ENCODE measurements at places on chromosomes 5 and 9.

GRCh38 chr5:172096207-172096940 lies 89.9 kb upstream of the FBXW11 start:
- DNase-seq = no peak

DNA sequence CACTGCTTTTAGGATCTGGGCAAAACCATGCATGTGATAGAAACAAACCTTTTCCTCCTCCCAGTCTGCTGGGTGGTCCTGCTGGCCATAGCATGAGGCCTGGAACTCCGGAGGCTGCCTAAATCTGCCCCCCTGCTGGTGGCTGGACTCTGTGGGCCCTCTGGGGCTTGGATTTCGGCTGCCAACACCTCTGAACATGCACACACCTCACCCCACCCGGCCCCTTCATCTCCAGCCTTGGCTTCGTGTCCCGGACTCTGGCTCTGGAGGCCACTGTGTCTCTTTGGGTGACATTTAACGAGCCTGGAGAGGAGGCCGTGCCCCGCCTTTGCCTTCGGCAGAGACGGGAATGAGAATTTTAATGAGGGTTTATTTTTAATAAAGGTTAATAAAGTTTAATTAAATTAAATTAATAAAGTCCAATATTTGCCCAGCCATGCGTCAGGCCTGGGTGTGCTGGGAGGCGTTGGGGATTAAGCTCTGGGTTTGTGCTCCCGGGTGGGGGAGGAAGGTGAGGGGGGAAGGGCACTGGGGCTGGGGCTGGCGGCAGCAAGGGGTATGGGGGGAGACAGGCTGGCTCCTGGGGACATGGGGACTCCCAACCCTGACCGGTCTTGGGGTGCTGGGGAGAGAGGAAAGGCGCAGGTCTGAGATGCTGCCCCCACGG lies 251.8 kb downstream of the PBX3 start:
- DNase-seq = no peak

GRCh38 chr9:16282216-16282615 lies 588.3 kb downstream of the BNC2 start:
- no peak for DNase-seq

GRCh38 chr5:159332800-159333544 lies 2.7 kb upstream of the IL12B start:
- DNase-seq = no peak

GRCh38 chr5:135695656-135696313 lies 117.0 kb upstream of the CXCL14 start:
- no peak for DNase-seq

GRCh38 chr9:123775289-123776284 lies 154.3 kb downstream of the DENND1A start:
- DNase-seq = no peak

DNA sequence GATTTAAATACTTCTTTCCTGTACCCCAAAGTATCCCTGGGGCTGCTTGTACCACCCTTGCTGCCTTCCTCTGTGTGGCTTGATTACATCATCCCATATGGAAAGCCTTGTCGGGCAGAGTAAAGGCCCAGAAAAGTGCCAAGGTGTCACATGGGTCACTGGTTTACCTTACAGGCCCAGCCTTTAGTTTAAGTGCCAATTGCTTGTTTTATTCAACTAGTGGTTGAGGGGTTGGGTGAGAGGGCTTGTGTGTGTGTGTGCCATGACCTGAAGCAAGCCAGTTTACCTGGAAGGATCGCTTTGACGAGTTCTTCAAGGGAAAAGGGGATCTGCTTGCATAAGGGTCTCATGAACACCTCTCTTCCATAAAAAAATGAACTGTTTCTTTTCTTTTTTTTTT lies 7.8 kb upstream of the HSPA9 start:
- DNase-seq = no peak

GRCh38 chr9:100150214-100150613 lies 51.2 kb downstream of the INVS start:
- no peak for DNase-seq

- no peak for DNase-seq
Measured at GRCh38 chr5:66848749-66849641, 252.8 kb downstream of the MAST4 start.

DNA sequence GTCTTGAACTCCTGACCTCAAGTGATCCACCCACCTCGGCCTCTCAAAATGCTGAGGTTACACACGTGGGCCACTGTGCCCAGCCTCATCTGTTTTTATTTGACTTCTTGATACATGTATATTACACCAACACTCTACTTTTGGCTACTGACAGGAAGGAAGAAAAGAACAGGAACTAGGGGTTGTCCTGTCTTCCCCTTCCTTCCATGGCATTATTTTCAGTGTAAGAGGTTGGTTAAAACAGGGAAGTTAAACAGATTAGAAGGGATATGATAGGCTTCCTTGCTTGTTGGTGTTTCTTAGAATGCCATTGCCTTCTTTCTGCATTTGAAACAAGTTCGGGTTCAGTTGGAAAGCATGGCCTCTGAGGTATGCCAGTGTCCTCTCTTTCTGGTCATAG lies 312.8 kb downstream of the NDUFS4 start:
- no peak for DNase-seq

DNA sequence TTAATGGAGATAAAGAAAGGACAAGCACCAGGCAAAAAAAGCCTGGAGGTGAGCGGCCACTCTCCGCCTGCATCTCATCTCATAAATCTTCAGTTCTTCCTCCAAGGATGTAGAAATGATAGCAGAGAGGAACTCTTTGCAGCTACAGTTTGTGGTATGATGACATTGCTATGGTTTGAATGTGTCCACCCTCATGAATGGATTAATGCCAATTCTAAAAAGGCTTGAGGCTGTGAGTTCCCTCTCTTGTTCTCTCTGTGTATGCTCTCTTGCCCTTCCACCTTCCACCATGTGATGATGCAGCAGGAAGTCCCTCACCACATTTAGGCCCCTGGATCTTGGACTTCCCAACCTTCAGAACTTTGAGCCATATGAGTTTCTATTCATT lies 126.4 kb downstream of the SPOCK1 start:
- DNase-seq = no peak

GRCh38 chr5:138989720-138990119 lies 114.6 kb upstream of the LRRTM2 start:
- DNase-seq = no peak

GRCh38 chr9:12698986-12699385 lies 5.8 kb downstream of the TYRP1 start:
- DNase-seq = no peak

GRCh38 chr5:79133657-79134451 lies 22.2 kb downstream of the BHMT start:
- peak; percentile 29 for DNase-seq

DNA sequence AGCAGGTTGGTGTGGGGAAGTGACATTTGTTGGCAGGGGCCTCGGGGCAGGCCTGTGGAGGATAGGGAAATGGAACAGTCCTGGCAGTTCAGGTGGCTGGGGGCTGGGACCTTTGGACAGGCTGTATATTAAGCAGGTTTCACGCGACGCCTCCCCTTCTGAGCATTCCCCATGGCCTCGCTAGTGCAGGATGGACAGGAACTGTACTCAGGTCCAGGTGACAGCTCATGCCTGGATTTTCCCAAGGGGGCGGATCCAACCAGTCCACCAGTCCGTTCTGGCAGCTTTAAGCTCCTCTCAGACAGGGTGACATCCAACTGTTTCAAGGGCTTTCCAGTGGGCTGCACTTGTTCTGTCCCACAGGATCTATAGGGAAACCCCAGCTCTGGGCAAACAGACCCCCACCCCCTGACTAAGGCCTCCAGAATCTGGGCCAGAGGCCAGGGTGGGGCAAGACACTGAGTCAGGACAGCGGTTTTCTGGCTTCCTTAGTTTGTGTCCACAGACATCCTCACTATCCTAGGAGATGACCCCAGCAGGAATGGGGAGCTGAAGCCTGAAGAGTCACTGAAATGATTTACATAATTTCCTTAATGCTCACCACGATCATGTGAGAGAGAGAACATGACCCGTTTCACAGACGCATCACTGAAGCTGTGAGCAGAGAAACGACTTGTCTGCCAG lies 20.9 kb downstream of the CSF2 start:
- no peak for DNase-seq

DNA sequence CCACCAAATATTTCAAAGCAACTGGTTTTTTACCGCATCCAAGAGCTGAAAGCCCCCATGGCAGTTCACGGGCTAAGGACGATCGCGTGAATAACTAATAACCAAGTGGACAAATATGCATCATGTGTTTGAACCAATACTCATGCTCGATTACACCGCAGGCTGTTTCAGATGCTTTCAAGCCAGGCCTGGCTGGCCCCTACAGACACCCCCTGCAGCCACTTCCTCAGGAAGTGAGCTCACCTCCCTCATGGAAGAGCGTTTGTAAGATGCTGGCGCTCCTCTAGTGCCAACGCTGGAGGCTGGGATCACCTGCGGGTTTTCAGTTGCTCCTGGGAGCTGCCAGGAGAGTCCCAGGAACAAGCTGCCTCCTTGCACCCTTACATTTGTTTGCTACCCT lies 53.9 kb upstream of the PTCH1 start:
- no peak for DNase-seq

DNA sequence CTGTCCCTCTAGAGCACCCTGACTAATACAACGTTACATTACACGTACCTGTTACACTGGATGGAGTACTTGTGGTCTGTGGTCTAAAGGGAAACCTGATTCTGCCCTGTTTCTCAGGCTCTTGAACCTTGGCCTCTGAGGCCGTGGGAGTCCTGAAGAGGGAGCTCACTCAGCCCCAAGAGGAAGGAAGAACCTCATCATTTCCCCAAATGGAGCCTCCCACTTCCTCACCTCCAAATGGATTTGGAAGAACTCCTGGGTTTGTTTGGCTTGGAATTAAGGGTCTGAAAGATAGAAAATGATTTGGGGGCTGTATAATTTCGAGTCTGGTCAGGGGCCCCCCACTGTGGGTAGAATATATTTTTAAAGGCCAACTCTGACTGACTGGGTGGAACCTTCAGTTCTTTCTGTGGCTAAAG lies 200.2 kb downstream of the SEMA6A start:
- no peak for DNase-seq

DNA sequence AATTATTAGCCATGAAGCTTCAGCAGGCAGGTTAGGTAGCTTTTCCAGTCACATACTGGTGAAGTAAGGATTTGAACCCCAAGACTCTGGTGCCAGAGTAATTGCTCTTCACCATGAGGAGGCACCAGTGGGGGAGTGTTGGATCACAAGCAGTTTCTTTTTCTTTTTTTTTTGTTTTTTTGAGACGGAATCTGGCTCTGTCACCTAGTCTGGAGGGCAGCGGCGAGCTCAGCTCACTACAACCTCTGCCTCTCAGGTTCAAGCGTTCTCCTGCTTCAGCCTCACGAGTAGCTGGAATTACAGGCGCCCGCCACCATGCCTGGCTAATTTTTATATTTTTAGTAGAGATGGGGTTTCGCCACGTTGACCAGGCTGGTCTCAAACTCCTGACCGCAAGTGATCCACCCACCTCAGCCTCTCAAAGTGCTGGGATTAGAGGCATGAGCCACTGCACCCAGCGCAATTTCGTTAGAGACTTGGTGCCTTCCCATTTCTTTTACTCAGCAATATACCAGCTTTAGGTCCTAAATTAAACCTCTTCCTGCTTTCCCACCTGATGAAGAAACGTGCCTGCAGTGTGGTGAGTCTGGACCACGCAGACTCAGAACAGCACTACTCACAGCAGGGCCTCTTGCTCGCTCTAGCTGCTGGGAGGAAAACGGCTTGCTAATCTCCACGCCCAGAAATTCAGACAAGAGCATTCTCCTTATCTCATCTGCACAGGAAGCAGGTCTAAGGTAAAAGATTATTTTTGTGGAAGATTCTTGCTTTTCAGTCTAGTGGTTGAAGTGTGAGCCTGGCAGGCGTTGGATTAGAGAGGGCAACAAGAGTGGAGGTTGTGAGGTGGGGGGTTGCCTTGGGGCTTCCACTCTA lies at the start of gene S100Z:
Gene S100Z (plus strand): TSS at position 596 of the 873 bp plus-strand sequence. CDS start 25,346 bp downstream, outside the sequence.
- no peak for DNase-seq

GRCh38 chr5:154534457-154535050 lies 56.5 kb upstream of the HAND1 start:
- DNase-seq = no peak

DNA sequence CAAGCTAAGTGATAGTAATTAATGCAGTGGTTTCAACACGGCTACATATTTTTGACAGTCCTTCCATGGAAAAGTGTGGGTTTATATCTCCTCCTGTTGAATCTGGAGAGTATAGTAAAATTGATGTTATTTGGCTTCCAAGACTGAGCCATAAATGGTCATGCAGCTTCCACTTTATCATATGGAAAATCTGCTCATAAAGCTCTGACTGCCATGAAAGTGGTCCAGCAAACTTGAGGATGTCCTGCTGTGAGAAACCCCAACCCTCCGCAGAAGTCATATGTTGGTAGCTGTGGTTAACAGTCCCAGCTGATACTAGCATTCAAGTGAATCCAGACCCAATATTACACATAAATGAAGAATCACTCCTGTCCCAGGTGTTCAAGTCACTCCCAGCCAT lies 378.3 kb downstream of the KCTD16 start:
- no peak for DNase-seq

DNA sequence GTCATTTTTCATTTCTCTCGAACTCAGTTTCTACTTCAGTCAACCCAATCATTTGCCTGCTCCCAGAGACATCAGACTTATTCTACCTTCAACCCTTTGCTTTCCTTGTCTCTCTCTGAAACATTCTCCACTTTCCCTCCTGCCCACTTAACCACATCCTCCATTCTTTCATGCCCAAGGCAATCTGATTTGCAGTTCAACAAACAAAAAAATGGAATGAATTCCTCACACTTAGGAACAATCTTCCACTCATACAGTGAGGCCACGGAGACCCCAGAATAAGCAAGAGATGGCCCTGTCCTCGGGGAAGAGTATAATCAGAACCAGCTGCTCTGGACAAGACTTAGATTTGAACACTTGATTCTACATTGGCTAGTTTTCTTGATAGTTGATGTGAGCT lies 180.5 kb downstream of the RFK start:
- DNase-seq = no peak

DNA sequence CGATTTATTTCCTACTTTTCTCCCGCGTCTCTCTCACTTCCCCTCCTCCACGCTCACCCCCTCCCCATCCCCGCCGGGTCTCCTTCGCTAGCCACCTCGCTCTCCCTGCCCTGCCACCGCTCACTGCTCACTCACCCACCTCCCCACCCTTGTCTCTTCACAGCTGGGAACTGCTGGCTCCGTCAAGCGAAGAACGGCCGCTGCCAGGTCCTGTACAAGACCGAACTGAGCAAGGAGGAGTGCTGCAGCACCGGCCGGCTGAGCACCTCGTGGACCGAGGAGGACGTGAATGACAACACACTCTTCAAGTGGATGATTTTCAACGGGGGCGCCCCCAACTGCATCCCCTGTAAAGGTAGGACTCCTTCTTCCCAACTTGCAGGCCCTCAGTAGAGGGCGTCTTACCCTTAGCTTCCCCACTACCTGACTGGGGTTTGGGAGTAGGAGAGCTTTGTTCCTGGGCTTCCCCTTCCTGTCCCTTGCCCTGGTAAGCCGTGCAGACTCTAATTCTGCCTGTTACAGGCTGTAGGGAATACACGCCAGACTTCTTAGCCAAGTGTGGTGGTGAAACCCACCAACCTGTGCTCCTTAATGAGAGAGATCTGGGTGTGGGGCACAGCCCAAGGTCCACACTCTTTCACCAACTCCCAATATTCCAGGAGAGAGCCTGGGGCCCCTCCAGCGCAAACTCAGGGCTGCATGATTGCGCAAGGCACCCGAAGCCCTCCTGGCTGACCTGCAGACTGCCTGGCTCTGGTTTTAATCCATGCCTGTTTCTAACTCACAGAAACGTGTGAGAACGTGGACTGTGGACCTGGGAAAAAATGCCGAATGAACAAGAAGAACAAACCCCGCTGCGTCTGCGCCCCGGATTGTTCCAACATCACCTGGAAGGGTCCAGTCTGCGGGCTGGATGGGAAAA lies 2.5 kb downstream of the FST start:
- no peak for DNase-seq

All from NCI-H1092 (cell line).